Bronchial epithelial cell (primary cell): ENCODE measurements at places on chromosomes 7 and 10. TPM values are rescaled to one million over a fixed set of nuclear protein-coding genes. Genes with fewer than 3 reads are reported as not detected.

DYNC1I1 gene
- under 0.01 TPM in 1 of 2 replicates, not detected in the other for total RNA-seq

PDK4 gene
- total RNA-seq = 0.53 and 0.64 TPM in 2 replicates

MRC1 gene
- under 0.01 TPM in 2 replicates for total RNA-seq

CUBN gene
- 0.26 and 0.53 TPM in 2 replicates for total RNA-seq

CFAP43 gene
- 0.26 and 0.38 TPM in 2 replicates for total RNA-seq

ABCA13 gene
- total RNA-seq = 0.79 and 1.2 TPM in 2 replicates

DNA sequence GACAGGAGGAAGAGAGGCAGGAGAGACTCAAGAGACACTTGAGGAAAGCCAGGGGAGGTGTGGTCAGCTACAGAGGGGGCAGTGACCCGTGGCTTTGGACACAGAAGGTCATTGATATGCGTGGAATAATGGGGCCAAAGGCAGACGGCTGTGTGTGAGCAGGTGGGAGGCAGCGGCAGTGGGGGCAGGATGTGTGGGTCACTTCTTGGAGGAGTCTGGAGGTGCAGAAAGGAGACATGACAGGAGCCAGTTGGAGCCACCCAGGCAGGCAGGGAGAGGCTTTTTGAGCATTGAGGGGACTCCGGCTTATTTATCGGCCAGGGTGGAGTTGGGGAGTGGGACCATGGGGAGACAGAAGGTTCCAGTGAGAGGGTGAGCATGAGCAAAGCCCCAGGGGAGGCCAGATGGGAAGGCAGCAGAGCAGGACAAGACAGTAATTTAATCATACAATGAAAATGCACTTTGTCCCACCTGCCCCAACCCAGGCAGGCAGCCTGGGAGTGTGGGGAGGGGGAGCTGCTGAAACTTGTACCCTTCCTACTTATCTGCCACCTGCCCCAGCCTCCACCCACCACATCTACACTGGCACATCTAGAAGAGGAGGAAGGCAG, 5.0 kb downstream of the LDB3 start:
- no peak for DNase-seq

GRCh38 chr10:23383637-23384036, 39.0 kb upstream of the C10orf67 start:
- peak; percentile 53 for DNase-seq

DNA sequence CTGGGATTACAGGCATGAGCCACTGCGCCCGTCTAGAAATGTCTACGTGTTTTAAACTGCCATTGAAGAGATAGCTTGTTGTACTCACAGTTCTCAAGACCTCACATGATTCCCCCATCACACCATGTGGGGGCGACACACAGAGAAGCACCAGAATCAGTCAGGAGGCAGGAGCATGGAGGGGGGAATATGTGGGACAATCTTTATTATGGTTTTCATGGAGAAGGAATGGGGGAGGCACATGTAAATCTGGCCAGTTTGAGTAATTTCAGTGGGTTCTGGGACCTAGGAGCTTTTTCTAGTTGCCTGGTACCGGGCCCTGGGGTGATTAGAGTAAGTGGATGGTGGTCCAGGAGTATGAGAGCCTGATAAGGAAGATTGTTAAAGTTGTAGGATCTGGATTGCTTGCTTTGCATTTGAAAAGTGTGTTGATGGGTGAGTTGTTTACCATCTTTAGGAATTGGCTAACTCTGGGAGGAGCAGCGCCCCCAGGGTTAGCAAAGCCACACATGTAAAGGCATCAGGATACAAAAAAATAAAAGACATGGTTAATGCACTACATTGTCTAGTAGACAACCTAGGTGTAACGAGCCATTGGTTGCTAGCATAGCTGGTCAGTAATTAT, 85.4 kb upstream of the SLC13A1 start:
- no peak for DNase-seq

DNA sequence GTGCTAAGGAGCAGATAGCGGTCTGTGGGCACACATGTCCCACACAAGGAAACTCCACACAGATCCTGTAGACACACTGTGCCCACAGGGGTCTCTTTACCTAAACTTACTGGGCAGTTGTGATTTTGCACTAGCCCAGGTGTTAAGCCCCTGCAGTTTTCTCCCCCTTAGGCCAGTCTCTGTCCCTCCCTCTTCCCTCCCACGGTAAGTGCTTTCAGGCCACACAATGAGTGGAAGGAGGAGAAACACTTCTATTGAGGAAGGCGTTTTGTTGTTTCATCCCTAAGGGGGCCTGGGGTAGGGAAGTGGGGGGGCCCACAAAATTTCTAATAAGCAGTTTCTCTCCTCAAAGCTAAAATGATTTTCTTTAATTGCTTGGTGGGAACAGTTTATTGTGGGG, 51.4 kb downstream of the FBXW4 start:
- DNase-seq = no peak

- DNase-seq = no peak
These were observed 33.2 kb downstream of the BLVRA start for GRCh38 chr7:43791665-43792064.

DNA sequence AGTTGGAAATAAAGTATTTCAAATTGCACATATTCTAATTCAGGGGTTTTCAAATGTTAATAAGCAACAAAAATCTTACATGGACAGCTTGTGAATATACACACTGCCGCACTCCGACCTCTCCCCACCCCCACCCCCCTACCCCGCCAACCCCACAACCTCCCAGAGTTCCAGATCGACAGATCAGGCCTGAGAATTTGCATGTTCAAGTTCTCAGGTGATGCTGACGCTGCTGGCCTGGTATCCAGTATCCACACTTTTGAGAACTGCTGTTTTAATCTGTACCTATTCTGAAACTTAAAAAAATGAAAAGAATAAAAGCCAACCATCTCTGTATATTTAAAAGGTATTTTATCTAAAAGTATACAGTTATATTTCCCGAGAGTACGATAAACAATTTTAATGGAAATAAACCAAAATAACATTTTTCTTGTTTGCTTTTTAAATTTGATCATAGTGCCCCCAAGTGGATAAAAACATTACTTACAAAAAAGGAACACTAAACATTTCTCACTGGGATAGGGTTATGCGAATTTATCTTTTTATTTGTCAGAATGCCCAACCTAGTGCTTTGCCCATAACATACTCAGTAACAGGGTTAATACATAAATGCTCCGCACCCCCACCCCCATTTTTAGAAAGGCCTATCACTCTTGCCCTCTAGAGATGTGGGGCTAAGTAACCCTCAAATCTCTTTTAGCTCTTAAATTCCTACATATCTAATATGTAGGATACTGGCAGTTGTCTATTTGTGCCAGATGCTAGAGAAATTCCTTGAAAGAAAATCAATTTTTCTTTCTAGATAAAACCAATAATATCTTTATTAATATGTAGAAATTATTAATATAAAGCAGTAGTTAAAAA, 166.3 kb downstream of the RNF133 start:
- peak; percentile 21 for DNase-seq

DNA sequence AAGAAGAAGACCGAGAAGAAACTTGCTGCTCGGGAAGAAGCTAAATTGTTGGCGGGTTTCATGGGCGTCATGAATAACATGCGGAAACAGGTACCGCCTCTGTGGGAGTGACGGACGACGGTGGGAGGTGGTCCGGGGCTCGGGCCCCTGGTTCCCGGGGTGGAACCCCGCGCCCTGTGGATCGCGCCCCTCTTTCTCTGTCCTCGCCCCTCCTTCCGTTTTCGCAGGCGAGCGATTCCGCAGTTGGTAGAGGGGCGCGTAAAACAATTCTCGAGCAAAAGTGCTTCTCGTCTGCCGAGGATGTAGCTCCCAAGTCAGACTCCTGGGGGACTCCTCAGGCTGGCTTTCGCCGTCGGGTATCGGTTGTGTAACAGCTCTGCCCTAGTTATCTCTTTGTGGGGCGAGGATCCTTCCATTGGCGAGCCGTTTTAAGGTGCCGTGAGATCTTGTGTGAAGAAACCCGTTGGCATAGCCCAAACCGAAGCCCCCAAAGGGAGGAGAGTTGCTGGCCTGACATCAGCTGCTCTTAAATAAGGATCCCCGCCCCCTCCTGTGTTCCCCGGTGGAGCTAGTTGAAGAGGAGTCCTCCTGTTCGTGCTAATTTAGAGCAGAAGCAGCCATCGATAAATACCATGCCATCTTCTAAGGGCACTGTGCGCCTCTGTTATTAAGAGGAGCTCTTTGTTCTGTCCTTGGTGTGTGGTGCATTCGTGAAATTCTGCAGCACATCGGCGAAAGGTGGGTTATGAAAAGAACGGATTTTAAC, 655 bp downstream of the KLHL7 start:
- peak; percentile 41 for DNase-seq

DNA sequence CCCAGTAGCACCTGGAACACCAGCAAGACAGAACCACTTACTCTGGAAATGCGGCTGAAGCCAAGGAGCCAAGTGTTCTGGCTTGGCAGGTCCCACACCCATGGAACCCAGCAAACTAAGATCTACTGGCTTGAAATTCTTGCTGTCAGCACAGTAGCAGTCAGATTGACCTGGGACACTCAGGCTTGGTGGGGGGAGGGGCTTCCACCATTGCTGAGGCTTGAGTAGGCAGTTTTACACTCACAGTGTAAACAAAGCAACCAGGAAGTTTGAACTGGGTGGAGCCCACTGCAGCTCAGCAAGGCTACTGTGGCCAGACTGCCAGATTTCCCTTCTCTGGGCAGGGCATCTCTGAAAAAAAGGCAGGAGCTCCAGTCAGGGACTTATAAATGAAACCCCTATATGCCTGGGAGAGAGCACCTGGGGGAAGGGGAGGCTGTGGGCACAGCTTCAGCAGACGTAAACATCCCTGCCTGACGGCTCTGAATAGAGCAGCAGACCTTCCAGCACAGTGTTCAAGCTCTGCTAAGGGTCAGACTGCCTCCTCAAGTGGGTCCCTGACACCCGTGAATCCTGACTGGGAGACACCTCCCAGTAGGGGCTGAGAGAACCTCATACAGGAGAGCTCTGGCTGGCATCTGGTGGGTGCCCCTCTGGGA, 121.2 kb downstream of the MTERF1 start:
- DNase-seq = peak; percentile 89

GRCh38 chr10:60293581-60294175, 96.0 kb downstream of the ANK3 start:
- no peak for DNase-seq

DNA sequence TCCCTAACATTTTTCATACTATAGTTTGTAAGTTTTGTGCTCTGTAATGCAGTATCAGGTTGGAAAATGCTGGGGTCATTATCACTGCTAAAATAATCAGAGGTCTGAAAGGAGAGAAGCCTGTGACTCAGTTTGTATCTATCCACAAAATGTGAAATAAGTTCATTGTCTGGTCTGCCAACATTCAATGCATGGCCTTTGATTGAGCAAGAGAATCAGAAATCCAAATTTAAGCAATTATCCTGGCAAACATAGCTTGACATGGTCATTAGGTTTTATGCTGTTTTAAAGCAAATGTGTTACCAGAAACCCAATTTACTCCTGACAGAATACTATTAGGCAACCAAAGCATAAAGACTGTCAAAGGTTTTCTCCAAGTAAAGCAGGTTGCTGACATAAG, 709.7 kb upstream of the SEMA3D start:
- DNase-seq = no peak

DNA sequence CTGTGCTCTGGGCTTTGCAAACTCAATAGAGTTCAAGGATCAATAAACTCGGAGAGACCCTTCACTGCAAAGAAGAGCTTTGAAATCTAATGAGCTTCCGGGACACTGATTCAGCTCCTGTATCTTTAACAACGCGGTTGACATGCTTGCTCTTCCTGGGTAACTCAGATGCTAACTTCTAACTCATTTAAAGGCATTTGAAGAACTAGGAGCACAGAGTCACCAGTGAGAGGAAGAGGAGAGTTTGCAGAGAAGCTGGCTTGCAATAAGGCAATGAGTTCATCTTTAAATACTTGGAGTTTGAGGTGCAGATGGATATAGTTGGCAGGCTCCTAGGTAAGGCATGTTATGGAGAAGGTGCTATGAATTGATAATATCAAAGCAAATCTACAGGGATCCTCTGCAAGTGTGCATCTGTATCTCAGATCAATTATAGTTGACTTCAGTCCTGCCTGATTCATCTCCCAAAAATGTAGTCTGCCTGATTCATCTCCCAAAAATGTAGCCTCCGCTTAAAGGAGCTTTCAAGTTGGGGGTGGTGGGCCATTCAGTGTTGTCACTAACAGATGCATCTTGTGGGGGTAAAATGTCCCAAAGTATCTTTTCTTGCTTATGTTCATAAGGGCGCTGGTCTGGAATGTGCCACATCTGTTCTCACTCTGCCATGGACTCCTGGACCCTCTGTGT, 182.5 kb upstream of the PRSS58 start:
- peak; percentile 68 for DNase-seq

GRCh38 chr10:72049969-72050781, 38.2 kb downstream of the SPOCK2 start:
- no peak for DNase-seq

DNA sequence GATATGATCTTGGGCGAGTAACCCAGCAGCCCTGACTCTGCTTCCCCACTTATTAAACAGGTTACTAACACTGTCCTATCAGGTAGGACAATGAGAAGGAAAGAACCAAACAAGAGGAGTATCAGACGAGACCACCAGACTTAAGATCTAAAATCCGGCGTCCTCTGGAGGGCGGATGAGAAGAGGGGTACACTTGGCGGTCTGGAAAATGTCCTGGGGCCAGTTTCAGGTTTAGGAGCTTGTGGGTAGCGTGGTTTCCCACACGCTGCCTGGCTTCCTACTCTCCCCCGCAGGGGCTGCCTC, 635 bp downstream of the ZNF32 start:
- DNase-seq = no peak

DNA sequence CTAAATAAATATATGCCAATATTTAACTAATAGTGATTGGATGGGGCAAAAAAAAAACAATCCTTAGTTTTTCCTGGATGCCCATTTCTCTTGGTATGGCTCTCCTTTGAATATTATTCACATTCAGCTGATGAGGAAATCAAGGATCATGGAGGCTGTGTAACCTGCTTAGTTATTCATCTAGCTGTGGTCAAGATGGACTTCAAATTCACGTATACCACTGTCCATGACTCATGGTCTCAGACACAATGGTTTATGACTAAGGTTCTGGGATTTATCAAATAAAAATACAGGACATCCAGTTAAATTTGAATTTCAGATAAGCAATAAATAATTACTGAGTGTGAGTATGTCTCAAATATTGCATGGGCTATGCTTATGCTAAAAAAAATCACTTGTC, 191.5 kb upstream of the CELF2 start:
- peak; percentile 87 for DNase-seq
